NCI-H1694 treated with DMSO at 0.1 percent for 48 hours (cell line): ENCODE measurements at places on chromosomes 13 and 19.

DNA sequence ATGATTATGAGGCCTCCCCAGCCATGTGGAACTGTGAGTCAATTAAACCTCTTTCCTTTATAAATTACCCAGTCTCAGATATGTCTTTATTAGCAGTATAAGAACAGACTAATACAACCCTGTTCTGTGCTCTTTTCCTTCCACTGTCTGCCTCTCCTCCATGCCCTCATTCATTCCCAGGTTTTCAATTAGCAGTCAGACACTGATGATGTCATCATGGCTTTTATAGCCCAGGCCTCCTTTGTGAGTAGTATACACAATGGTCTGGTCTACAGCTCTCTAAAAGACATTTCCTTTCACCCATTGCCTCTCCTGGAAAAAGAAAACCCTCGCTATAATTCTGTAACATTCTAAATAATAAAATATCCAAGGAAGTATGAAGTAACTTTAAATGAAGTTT lies 25.5 kb downstream of the FGF14 start:
- DNase-seq = no peak

DNA sequence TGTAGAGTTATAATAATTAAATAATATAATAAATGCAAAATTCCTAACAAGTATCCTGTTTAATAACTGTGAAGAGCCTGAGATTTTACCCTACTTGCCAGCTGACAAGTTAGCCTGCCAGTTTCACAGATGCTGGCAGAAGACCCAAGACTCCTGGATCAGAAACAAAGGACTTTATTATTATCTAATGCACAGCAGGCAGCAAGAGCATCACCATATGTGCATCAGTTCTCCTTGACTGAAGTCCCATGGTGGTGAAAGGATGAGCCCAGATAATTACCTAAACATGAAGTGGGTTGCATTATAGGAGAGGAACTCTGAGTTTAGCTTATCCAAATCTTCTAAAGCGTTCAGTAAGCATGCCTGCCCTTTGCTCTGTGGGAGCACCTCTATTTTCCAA lies 39.1 kb upstream of the MTIF3 start:
- no peak for DNase-seq

GRCh38 chr19:30375553-30376031 lies 3.4 kb downstream of the ZNF536 start:
- DNase-seq = no peak

GRCh38 chr13:51815848-51816247 lies 11.9 kb upstream of the DHRS12 start:
- no peak for DNase-seq

GRCh38 chr19:5719274-5719960 lies 529 bp downstream of the LONP1 start:
- DNase-seq = no peak

GRCh38 chr19:33377586-33378475 lies 4.3 kb downstream of the CEBPG start:
- DNase-seq = no peak

DNA sequence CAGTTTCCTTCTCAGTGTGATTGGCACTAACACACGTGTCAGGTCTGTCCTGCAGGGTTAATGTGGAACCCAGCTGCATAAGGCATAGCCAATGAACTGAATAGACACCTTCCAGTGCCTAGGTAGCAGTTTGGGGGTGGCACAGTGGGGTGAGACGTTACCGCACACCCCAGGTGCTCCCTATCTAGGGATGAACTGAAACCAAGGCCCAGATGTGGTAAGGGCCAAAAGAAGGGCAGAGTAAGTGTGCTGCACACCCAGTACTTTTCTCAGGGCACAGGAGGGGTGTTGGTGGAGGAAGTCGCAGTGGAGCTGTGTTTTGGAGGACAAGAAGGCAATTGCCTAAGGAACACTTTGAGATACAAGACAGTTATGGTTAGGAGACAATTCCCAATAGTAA lies 317.9 kb upstream of the TSHZ3 start:
- DNase-seq = no peak

DNA sequence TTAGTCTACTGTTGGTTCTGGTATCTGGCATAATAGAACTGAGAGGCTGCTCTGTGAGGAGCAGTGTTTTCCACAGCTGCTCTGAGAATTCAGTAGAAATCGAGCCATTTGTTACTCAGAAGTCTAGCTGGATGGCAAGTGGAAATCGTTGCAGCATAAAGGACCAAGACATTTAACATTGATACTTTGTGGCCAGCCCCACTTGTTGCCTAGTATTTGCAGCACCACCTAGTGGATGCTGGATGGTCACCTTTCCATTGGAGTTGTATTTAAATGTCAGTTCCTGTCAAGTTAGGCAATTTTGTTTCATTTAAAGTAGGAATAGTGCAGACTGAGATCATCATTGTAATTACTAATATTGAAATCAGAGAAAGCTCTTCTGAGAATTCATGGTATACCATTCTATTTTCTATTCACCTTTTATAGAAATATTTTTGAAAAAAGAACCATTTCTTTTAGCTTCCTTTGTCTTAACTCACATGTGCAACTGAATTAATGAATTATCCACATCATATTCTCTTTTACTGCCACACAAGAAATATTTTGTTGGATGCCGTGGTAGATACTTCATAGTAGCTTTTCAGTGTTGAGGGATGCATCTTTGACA lies 64.6 kb downstream of the PDS5B start:
- peak; percentile 9 for DNase-seq

GRCh38 chr13:35309706-35310105 lies 166.8 kb downstream of the MAB21L1 start:
- peak; percentile 92 for DNase-seq

DNA sequence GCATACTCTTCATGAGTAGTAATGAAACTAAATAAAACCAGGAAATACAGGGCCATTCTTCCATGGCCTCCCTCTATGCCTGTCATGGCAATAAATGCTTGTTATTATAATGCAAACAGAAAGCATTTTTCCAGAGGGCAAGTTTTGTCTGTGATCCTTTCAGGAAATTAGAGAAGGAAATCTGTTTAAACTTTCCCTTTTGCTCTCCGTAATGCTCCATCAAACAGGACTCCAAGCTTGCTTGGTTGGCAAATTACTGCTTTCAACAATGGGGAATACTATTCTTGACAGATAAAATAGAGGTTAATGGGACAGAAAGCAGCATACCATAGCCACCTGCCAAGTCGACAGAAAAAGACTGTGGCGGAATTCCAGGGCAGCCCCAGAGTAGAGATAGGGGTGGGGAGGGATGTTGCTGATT lies 252.5 kb downstream of the LHFPL6 start:
- no peak for DNase-seq

- peak; percentile 62 for DNase-seq
Observed at GRCh38 chr13:51453959-51454703, 1.3 kb upstream of the INTS6 start.

- no peak for DNase-seq
Observed at GRCh38 chr13:31221057-31221456, 21.3 kb downstream of the B3GLCT start.

GRCh38 chr19:50910722-50911121 lies 473 bp downstream of the KLK4 start:
- DNase-seq = no peak

DNA sequence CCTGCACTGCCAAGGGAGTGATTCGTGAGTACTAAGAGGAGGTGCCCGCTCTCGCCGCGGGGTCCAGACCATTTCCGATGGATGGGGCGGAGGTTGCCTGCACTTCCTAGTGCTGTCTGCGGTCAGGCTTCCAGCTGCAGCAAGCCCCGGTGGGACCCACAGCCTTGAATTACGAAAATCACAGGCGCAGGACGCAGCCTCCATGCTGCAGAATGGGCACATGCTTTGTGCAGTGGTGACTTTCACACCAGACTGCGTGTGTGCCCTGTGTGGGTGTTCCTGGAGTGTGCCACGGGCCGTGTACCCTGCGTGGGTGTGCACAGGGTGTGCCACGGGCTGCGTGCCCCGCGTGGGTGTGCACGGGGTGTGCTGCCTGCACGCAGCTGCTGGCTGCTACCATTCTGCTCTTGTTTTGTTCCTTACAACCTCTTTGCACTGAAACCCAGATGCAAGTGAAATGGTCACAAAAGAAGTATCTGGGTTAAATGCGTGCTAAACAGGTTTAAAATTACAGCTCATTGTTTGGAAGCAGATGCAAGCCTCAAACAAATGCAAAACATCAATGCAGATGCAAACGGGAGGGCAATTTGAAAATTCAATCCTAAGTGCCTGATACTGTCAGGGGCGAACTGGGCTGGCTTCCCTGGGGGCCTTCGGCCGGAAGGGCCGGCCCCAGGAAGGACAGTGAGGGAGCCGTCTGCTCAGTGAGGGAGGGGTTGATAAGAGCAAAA lies 221.2 kb upstream of the SOX1 start:
- DNase-seq = no peak

DNA sequence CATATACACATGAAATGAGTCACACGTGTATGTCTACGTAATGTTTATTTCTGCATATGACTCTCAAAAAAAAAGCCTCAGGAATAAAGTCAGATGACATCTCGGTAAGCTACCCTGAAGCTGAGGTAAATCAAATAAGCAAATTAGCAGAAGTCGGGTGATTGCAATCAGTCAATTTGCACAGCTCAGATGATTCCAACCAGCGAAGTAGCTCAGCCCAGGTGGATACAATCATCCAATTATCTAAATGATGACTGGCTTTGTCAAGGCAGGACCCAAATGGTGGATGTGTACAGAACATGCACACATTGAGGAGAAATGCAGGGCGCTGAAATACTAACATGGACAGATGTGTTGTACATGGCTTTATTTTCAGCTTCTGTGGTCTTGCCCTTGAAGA lies 148.5 kb downstream of the ZNF486 start:
- no peak for DNase-seq

DNA sequence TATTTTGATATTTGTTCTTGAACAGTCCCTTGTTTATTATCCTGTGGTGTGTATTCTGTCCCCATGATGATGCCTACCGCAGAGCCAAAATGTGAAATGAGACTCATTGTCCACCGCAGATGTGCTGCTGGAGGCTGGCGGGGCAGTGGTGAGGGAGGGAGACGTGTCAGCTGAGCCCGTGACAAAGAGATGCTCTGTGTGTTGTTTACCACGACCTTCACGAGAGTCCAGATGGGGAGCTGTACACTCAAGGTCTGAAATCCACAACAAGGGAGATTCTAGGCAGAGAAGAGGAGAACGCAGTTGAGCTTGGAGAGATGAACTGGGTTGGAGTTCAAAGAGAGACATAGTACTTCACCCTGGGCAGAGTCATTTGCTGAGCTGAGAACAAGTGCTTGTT lies 20.8 kb upstream of the AMER2 start:
- DNase-seq = no peak

- no peak for DNase-seq
Observed at GRCh38 chr19:2449019-2449418, 7.7 kb downstream of the LMNB2 start.

GRCh38 chr13:25992076-25992475 lies 59.7 kb downstream of the SHISA2 start:
- DNase-seq = no peak

DNA sequence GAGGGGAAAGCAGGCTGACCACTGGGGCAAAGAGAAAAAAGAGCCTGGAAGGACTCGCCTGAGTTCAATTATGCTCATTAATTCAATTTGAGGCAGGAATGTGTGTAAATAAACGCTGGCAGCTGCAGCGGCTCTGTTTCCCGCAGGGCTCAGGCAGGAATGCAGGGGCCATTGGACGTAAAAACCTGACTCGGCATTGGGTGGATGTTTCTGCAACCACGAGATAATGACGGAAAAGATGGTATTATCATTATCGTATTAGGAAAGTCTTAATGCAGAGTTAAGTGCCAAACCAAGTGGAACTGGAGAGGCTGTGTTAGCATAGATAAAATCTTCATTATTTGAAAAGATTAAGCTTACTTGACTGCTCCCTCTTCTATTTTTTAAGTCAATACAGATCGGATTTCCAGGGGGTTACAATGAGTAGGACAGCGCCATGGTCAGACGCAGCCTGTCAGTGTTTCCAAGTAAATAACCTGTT lies 169.8 kb downstream of the SHISA2 start:
- DNase-seq = no peak

DNA sequence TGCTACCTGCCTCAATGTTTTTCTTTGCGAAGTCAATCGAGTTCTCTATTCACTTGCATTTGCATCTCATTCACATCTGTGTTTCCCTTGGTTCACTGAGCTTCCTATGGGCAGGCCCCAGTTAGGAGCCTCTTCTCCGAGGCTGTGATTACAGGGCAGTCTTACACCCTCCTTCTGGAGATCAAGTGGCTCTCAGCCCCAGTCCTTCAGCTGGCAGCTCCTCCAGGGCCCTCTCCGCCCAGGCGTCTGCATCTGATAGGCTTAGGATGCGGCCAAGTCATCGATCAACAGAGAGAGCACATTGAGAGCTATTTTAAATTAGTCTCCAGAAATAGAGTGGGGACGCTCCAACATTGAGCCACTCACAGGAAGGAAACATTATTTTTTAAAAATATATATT lies 44.2 kb downstream of the MBNL2 start:
- no peak for DNase-seq

GRCh38 chr19:17996826-17997316 lies 11.1 kb upstream of the ARRDC2 start:
- DNase-seq = peak; percentile 37
